Activated CD4-positive, alpha-beta T cell treated with anti-CD3 and anti-CD28 coated beads, Interleukin-2, Interleukin-6, amounts not matched to agents 100 ng/mL and 50 ng/mL, durations not matched to agents 16 hours and 8 hours (primary cell): ENCODE measurements at places on chromosomes 16 and 17.
A peak's percentile ranks its signal among the peaks of the same experiment; 100 is the strongest.

DNA sequence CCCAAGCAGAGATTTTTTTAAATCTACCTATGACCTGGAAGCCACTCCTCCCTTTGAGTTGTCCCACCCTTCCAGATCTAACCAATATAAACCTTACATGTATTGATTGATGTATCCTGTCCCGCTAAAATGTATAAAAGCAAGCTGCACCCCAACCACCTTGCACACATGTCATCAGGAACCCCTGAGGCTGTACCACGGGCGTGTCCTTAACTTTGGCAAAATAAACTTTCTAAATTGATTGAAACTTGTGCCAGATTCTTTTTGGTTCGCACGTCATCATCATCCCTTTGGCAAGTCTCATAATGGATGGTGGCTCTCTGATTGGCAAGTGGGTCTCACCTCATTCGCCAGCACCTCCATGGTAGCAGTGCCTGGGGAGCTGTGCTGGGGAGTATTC is 60.2 kb downstream of the CNGB1 start:
- DNase-seq = no peak

GRCh38 chr16:87956098-87956364 is 4.8 kb downstream of the BANP start:
- no peak for DNase-seq

DNA sequence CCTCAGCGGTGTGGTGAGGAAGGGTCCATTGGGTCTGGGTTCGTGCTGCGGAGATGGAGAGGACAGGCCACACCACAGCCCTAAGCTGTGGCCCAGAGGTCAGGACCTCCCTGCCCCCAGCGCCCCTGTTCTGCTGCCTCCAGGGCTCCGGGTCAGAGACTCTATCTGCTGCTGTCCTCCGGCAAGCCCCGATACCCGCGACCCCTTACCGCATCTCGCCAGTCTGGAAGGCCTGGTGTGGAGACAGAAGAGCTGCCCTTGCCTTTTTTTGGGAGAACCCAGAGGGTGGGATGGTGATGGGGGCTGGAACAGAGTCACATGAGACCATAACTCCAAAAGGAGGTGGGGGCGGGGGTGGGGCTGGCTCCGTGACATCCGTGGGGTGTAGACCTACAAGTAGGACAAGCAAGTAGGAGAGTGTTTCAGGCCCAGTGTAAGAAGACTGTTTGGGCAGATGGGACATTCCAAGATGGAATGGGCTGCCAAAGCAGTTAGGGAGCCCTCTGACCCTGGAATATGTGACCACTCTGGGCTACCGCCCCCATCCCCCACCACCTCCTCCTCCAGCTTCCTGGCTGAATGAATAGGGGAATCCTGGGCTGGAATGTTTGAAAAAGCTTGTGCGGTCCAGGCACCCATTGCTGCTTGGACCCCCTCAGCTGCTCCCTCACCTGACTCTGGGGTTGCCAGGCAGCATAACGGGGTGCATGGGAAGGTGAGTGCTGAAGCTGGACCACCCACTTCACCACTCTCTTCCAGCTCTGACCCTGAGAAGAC is 1.4 kb downstream of the XYLT2 start:
- no peak for DNase-seq

DNA sequence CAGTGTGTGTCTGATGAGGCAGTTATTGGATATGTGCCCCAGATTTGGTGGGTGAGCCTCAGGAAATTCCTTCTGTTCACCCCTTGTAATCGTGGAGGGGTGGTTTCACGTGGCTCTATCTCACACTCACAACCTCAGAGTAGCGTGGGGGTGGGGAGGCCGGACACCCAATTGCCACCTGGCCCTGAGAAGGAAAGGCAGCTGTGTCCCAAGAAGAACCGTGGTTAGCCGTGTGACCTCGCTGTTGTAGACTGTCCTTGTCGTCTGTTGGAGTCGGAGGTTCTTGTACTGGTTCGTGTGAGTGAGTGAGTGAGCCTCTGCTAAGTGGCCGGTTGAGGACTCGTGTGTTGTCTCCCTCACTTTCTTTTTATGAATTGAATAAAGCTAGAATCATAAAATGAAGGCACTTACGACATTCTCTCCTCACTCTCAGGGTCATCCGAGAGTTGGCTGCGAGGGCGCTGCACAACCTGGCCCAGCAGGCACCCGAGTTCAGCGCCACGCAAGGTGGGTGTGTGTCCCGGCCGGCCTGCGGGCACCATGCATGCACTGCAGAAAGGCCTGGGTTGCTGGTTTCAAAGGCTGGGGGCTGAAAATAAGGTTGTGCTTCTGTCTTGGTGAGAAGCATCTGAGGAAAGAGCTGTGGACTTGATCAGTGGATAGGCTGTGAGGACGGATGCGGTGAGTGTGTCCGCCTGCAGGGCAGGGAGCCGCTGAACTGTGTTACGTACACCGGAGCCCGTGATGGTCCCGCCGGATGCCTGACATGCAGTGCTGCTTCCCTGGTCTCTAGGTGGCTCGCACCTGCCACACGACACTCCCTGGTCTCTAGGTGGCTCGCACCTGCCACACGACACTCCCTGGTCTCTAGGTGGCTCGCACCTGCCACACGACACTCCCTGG is 63.4 kb upstream of the ZNF750 start:
- DNase-seq = no peak

- DNase-seq = no peak
Observed at GRCh38 chr17:47837401-47838039, 3.6 kb downstream of the SCRN2 start.

DNA sequence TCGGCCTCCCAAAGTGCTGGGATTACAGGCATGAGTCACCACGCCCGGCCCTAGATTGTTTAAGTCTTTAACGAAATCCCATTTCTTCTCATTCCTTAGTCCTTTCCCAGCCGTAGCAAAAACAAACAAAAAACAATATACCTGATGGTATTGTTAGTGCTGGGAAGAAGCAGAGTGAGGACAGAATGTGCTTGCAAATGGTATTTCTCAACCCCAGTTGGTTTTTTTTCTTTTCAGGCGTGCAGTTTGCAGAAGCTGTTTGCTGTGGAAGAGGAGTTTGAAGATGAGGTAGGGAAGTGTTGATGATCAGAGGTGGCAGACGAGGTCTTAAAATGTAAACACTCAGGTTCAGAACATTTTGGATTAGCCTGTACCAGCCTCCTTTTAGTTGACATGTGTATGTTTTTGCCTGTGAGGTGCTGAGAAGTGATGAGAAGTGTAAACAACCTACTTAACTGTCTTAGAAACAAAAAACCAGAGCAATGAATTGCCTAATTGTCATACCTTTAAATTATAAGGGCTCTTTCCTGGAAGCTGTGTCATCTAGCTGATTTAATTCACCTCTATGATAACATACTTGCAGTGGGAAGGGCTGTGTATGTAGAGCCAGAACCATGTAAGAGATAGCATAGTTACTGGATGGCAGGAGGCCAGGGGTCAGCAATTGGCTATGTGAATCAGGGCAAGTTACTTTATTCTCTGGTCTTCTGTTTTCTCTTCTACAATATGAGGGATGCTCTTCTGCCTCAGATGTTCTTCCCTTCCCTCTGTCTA is 3.4 kb downstream of the HROB start:
- DNase-seq = no peak

DNA sequence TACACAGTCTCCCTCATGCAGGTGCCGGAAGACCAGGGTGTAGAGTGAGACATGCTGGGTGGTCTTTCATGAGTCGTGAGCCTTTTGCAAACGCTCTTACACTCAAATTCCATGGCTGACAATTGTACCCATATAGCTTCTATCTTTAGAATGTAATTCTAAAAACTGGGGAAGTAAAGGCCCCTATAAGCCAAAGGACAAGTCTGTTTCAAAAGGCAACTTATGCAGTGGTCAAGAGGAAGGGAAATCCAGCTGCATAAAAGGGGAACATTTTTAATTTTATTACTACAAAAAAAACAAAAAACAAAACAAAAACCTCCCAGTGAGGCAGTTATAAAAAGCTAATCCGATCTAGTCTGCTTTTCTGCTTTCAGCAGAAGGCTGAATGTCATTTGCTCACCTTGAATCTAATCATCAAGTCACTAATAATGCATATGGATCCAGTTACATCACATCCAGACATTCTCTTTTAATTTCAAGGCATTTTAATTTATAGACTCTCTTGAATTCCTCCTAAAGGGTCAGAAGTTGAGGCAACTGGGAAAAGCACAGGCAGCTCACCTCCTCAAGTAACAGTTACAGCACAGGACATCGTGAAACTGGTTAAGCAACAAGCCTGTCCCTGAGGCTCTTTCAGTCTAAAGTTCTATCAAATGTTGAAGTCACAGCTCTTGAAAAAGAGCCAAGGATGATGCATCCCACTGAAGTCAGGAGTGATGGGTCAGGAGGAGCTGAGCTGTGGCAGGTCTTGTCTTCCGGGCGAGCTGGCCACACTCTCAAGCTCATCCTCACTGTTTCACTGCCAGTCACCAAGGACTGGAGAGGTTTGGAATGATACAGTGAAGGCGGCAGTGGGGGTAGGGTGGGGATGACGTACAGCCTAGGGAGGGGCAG is 99.7 kb downstream of the VPS53 start:
- DNase-seq = no peak

DNA sequence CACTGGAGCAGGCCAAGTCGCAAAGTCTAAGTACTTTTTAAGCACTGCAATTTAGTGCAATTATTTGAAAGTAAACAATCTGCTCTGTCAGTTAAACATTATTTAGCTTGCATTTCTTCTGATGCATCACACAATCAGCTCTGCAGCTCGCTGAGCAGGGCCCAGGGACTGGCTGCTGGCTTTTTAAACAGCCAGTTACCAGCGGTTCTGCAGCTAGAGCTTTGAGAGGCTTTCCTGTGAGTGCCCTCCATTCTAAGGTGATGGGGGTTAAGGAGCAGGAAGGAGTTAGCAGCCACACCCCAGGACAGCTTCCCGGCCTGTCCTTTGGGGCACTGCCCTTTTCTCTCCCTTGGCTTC is 154.3 kb downstream of the SALL1 start:
- DNase-seq = no peak

DNA sequence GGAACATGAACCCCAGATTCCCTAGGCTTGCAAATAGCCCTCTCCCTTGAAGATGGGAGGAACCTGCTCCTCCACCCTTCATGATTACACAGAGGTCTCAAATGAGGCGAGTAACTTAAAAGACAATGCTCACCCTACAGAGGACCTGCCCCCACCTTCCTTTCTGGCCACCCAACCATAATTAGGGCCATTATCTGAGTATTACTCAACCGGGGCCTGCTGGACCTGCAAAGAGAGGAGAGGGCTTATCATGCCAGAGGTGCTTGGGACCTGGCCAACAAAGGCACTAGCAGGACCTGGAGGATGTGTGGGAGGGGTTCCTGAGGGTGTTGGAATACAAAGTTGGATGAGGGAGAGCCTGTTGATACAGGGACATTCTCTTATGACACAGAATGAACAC is 42.4 kb downstream of the RNF157 start:
- DNase-seq = no peak

DNA sequence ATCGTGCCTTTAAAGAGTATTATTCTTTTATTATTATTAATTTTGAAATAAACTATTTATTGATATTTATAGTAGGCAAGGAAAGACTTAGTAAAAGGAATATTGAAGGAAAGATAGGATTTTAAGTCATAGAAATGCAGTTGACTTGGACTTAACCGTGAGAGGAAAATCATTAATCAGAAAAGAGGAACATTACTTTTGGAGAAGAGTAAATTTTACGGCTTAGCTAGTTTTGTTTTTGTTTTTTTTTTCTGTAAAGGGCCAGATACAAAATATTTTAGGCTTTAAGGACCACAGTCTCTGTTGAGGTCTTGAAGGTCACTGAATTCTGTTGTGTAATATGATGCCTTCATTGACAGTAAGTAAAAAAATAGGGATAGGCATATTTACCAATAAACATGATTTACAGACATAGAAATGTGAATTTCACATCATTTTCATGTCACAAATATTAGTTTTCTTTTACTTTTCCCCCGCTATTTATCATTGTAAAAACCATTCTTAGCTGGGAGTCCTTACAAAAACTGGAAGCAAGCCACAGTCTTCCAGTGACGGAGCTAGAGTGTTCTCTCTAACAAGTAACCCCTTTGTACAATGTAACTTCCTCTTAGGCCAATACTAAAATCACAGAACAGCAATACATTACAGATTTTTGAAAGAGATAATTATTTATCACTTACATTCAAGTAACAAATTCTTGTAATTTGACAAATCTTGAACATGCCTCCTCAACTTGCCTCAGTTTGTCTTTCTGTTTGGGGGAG is 2.3 kb upstream of the KCNJ16 start:
- no peak for DNase-seq

DNA sequence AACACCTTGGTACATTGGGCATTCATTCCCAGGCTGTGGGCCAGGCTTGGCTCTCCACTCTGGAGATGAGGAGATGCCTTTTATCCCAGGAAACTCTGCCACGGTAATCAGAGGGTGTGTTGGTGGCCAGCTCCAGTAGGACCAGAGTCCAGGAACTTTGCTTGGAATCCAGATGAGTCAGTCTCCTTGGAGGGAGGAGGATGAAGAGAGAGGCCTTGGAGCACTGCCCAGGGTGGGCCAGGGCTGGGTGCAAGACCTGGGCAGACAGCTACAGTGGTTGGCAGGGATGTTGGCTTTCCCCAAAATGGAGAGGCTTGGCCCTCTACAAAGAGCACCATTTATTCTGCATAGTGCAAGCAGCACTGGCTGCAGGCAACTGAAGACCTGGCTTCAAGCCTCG is 209.0 kb downstream of the RGS9 start:
- no peak for DNase-seq

GRCh38 chr16:53945996-53946395 is 242.0 kb downstream of the FTO start:
- DNase-seq = peak; percentile 6

- DNase-seq = no peak
Observed at GRCh38 chr17:16425698-16426659, 10.6 kb downstream of the TRPV2 start.
